ENCODE measurements at places on chromosomes 2 and 18.

GRCh38 chr2:5818961-5819600, 126.9 kb downstream of the SOX11 start:
- DNase-seq: no peak

DNA sequence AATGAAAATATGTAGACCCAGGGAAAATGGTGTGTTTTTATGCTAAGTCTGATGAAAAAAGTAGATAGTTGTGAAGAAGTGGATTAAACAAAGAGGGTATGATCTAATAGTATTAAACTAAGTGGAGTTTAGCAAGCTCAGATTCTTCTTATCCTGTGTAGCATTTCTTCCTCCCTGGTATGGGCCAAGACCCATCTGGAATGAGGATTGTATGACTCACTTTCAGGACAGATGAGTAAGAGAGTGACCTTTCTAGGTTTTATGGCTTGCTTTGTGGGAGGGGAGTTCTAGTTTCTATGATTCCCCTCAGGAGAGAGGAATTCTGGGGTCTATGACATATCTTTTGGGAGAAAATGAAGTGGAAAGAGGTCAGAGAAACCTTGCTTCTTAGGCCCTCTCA, 550.1 kb downstream of the SPAG16 start:
- no peak for DNase-seq

DNA sequence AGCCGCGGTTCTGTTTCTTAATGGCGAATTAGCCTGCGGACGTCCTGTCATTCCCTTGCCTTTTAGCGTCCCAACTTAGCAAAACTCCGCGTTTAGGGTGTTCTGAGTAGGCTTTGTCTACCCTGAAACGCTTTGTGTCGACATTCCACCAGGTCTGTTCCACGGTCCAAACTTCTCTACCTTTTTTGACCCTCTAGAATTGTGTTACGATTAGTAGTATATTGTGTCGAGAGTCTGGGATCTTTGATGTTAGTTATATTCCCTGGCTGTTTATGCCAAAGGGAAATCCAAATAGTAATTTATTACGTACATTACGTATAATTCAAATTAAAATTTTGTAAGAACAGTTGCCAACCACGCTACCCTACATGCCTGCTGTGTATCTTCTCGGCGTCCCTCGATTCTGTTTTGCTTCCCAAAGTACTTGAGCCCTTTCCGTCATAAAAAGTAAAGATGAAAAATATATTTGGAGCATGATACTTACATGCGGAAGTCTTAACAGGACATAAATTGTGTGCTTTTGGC, 495 bp upstream of the TTC32 start:
- DNase-seq: no peak

DNA sequence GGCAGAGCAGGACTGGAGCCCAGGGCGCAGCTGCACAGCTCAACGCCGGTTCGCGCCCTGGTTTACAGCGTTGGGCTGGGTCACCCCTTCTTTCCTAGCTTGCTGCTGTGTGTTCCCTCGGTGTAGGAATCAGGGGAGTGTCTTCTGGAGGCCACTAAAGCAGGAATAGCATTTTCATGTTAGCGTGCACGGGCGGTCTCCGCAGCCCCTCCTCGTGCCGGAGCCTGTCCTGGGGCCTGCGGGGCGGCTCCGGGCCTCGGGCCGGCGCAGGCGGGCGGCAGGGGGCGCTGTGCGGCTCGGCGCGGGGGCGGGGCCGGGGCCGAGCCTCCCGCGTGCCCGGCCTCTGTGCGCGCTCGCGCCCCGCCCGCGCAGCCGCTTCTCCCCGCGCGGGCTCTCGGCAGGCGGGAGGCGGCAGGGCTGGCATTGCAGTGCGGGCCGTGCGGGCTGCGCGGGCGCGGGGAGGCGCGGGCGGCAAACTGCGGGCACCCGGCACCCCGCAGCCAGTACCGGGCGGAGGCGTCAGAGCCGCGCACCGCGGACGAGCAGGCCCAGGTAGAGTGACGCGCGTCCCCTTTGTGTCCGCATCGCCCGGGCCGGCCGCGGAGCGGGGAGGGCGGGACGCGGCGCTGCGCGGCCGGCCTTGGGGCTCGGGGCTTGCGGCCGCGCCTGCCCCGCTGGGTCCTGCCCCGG, at the start of gene RNF144A:
RNF144A (plus strand) TSS at position 342 of the 690 bp plus-strand sequence. CDS start 79,515 bp downstream, outside the sequence.
- DNase-seq: peak; percentile 72

- no peak for DNase-seq
These were observed 280.0 kb downstream of the GALR1 start for GRCh38 chr18:77529492-77530176.

DNA sequence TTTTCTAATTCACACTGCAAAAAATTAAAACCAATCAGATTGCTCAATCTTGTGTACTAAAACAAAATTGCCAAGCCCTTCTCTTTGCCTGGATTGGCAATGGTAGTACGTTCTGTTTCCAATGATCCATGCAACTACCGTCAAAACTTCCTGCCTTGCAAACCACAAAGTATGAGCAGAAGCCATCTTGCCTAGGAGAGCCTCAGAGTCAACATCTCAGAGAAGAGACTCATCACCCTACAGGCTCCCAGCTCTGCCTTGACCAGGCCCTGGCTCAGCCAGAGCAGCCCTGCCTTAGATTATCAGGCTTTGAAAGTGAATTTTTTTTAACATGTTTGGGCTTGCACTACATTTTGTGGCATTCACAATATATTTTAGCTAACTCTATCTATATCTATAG, 574.1 kb downstream of the SATB2 start:
- DNase-seq: no peak

- DNase-seq: no peak
These were observed 56.4 kb downstream of the MERTK start for GRCh38 chr2:111954602-111955332.

- no peak for DNase-seq
These were observed 850.6 kb upstream of the ACVR2A start for GRCh38 chr2:146994246-146994645.

DNA sequence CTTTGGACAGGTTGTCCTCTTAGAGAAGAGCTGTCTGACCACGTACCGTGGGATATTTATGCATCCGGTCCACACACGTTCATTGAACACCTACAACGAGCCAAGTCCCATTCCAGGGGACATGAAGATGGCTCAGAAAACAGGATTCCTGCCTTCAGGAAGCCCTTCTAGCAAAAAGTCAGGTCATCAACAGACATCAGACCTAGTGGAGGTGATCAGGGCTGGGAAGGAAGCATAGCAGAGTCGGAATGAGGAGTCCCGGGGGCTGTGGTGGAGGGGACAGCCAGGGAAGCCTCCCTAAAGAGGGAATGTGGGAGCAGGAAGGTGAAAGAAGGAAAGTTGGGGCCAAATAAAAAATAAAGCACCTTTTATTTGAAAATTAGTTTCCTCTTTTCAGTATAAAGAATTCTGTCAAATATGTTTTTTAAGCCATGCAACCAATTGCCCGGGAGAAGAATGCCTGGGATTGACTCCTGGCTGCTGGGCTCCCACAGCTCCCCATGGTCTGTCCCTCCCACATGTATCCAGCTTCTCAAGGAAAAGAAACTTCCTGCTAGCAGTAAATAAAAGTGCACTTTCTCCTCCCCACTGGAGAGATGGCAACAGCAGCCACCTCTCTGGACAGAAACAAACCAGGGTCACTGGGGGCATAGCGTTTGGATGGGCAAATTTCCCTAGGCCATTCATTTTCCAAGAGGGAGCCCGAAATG, 144.8 kb downstream of the SMAD7 start:
- DNase-seq: no peak

- no peak for DNase-seq
These were observed 405.5 kb downstream of the RND3 start for GRCh38 chr2:150081775-150082481.

GRCh38 chr2:15732341-15733077, 140.8 kb downstream of the DDX1 start:
- no peak for DNase-seq

- DNase-seq: no peak
These were observed 59.2 kb upstream of the DSG1 start for GRCh38 chr18:31258789-31259188.

GRCh38 chr2:208006337-208006736, 19.0 kb downstream of the PLEKHM3 start:
- no peak for DNase-seq

GRCh38 chr2:165015052-165015642, 59.8 kb upstream of the SLC38A11 start:
- peak; percentile 36 for DNase-seq

GRCh38 chr2:43701111-43701510, 24.9 kb upstream of the C1GALT1C1L start:
- no peak for DNase-seq

- no peak for DNase-seq
These were observed 141.8 kb downstream of the MYO5B start for GRCh38 chr18:50053111-50053510.

DNA sequence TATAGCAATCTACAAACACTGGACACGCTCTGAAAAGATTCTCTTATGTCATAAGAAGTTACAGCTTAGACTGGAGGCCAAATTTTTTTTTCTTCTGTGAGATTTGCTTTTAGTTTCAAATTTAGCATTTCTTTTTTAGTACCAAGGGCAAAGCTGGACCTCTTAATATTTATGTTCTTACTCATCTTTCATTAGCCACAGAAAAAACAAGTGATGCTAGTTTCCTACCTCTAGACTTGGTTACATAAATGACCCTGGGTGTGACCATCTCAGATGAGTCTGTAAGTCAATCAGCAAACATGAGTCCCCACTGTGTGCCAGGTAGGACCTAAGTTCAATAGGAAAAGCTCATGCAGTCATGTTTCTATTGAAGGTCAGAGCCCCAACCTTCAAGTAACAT, 94.4 kb downstream of the MEP1B start:
- DNase-seq: no peak

- no peak for DNase-seq
These were observed 693 bp downstream of the ORC2 start for GRCh38 chr2:200962811-200963123.

DNA sequence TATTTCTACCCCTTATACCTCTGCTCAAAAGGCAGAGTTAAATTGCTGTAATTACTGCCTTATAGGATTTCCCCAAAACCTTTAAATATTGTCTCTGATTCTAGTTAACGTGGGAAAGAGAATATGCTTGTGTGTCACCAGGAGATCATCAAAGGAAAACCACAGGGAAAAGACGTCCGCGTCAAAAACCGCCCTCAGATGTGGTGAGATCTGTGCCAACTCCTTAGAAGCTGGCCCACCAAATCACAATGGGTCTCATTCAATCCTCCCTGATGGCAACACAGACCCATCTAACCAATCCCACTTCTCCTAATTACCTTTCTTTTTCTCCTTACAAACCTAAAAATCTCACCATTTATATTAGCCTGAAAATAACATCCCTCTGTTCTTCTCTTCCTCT, 25.4 kb downstream of the VPS54 start:
- DNase-seq: no peak

- no peak for DNase-seq
These were observed 58.7 kb upstream of the CELF4 start for GRCh38 chr18:37624318-37624717.

- peak; percentile 31 for DNase-seq
These were observed 214.6 kb downstream of the SETBP1 start for GRCh38 chr18:44895176-44895798.

GRCh38 chr18:62001396-62001795, 108.6 kb upstream of the RNF152 start:
- DNase-seq: no peak

DNA sequence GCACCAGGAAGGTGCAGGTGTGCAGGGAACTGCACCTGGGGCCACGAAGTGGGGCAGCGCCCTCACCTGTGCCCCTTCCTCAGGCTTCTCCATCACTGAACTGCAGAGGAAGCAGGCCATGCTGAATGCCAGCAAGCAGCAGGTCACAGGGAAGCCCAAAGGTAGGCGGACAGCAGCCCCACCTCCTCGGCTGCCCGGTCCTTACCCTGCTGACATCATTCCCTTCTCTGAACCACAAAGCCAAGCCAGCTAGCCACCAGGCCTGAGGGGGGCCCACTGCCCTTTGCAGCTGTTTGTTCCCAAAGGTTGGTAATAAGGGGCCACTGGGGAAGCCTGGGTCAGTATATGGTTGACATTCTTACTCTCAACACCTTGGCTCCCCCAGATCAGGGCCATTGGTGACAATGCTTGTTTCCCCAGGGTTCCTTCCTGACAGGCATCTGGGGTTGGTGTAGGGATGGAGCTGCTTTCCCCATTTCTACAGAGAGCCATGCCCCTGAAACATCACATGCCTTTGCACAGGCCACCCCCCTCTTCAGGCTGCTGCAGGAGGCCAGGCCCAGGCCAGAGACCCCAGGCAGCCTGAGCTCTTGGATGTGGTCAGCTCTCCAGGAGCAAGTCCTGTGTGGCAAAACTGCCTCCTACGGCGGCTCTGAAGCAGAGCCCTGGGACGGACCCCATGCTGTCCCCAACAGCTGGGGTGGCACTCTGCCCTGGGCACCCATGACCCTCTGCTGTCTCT, 47.8 kb downstream of the FAM168B start:
- no peak for DNase-seq

- no peak for DNase-seq
These were observed 44.3 kb upstream of the FBXO11 start for GRCh38 chr2:47950340-47951301.

DNA sequence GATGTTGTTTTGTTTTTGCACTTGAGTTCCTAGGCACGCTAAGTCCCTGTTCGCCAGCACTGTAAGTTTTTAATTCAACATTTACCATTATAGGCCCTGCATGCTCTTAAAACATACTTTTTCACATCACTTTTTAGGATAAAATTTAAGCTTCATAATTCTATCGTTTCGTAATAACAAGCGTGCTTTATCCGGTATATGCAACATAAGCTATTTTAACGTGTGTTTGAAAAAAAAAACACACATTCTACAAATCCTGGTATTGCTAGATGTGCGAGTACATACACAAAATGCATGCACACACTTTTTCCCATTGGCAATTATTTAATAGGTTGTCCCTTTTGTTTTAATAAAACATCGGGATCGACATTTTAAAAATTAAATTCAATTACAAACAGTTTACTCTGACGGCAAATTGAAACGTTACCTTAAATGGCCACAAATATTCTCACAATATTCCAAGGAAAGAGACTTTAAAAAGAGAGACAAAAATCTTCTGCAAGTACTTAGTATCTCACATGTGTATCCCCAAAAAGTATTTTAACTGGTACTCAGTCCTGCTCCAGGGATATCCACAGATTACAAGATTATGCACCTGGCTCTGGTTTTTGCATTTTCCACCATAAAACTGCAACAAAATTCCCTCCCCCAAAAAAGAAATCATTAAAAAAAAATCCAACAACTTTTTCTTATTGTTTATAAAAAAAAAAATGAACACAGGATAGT, 1.0 kb upstream of the TCF4 start:
- no peak for DNase-seq

DNA sequence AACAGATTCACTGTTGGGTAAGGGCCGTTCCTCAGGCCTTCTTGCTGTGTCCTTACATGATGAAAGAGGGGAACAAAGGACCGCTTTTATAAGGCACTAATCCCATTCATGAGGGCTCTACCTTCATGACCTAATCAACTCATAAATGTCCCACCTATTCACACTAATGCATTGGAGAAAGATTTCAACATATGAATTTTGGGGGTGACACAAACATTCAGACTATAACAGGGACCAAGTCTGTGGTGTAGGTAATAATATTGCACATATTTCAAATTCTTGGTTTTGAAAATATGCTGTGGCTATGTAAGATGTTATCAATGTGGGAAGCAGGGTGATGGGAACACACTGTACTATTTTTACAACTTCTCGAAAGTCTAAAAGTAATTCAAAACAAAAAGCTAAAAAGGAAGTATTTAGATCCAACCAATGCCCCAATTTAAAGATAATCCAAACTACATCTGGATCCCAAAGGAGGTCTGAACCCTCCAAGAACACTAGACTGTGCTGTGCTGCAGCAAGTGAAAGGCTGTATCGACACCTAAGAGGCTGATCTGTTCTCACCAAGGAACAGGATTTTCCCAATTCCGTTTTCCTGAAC, 82.4 kb upstream of the TGIF1 start:
- no peak for DNase-seq

Data from CD4-positive, alpha-beta T cell treated with Interleukin-15 for 4 hours (primary cell).